Caki2 (cell line): ENCODE measurements at places on chromosomes 12 and 14. TPM values are rescaled to one million over a fixed set of nuclear protein-coding genes. Genes with fewer than 3 reads are reported as not detected.

DNA sequence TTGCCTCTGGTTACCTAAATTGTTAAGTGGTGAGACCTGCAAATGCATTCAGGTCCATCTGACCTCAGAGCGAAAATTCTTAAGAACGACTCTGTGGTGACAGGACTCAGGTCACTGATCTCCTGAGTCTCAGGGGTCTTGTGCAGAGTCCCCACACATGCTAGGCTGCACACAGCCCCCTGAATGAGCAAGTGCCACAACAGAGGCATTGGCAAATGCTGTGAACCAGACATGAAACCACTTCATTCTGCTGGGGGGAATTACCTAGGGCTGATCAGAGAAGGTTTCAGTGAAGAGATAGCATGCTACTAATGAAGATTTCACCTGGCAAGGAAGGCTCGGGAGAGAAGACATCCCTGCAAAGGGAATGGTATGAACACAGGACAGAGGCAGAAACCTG, 281.6 kb downstream of the ITPR2 start:
- no peak for DNase-seq

The TDRD9 gene
- total RNA-seq = not detected in 2 replicates

- DNase-seq = peak; percentile 66
Measured at GRCh38 chr12:119505001-119505400, 88.6 kb upstream of the TMEM233 start.

- DNase-seq = peak; percentile 71
Measured at GRCh38 chr14:89912667-89913211, 41.8 kb downstream of the EFCAB11 start.

The ADAMTS20 gene
- not detected in 2 replicates for total RNA-seq

The AQP2 gene
- not detected in 2 replicates for total RNA-seq
